Suppressor macrophage treated with lipopolysaccharide for 4 hours (primary cell): ENCODE measurements at places on chromosomes 2 and 18.

GRCh38 chr2:178819147-178819875 lies 12.1 kb upstream of the TTN start:
- no peak for DNase-seq

- peak; percentile 7 for DNase-seq
These were observed 39.0 kb upstream of the STRN start for GRCh38 chr2:37005118-37005868.

DNA sequence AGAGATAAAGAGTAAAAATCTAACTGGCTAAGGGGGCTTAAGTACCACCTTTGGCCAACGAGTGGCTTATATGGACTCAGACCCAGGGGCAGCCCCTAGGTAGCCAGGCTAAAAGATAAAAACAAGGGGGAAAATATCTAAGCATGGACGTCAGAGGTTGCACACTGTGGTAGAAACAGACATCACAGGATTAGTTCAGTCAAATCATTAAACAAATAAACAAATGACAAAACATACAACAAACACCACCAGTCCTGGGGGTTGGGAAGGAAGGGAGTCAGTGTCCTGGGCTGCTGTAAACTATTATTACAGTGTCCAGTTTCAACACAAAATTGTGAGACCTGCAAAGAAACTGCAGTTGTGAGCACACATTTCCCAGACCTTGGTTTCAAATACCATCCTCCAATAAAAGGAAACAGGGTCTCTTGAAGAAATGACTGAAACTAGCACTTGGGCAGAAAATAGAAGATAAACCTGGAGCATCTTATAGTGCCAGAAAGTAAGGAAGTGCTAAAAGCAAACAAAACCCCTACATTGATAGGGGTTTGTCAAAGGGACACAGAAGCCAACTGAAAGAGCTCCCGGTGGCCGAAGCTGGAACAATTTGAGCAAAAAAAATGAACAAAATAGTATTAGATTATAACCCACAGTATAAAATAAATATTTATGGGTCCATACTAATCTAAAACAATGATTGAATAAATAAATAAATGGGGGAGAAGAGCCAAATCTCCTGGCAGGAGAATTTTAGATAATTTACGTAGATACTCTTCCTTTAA lies 154.8 kb upstream of the KLF7 start:
- no peak for DNase-seq

- DNase-seq: no peak
These were observed 281.2 kb upstream of the LYPD1 start for GRCh38 chr2:132951008-132951714.

DNA sequence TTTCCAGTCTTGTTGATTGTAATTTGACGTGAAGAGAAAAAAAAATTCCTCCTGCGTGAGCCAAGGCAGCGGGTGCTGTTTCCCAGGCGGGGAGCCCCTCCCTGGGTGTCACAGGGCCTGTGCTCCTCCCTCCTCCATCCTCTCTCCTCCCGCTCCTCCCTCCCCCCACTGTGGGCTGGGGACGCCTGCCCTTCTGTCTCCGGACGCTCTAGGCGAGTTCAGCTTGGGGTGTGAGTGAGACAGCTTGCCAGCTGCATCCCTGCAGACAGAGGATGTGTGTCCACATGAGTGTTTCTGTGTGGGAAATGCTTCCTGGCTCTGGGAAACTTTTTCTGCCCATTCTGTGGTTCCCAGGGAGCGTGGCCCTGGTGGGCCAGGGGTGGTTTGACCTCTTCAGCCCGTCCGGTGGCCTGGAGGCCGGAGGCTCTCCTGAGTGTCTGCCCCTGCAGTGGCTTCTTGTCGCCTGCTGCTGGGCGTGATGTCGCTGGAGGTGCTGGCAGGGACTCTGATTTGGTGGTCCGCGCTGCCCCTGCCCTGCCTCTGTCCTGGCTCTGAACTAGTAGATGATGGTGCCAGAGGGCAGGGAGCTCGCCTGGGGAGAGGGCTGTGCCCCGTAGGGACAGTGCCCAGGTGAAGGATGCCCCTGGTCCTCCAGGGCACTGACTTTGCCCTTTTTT lies 96.4 kb downstream of the USP40 start:
- no peak for DNase-seq

DNA sequence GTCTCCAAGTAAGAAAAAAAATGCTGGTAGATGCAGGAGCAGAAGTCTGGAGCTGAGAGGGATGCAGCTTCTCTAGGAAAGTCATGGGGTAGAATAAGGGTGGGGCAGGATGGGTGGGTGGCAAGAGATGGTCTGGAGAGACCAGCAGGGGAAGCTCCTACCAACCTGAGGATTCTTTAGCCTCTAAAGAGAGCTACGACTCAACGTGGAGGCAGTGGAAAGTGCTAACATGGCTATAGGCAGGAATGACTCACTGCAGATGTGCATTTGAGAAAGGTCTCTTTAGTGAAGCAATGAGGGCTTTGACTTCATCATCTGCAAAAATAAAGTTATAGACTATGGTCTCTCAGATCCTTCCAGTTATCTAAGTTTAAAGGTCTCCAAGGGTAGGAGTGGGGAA lies 722.8 kb upstream of the RAB6C start:
- DNase-seq: no peak

DNA sequence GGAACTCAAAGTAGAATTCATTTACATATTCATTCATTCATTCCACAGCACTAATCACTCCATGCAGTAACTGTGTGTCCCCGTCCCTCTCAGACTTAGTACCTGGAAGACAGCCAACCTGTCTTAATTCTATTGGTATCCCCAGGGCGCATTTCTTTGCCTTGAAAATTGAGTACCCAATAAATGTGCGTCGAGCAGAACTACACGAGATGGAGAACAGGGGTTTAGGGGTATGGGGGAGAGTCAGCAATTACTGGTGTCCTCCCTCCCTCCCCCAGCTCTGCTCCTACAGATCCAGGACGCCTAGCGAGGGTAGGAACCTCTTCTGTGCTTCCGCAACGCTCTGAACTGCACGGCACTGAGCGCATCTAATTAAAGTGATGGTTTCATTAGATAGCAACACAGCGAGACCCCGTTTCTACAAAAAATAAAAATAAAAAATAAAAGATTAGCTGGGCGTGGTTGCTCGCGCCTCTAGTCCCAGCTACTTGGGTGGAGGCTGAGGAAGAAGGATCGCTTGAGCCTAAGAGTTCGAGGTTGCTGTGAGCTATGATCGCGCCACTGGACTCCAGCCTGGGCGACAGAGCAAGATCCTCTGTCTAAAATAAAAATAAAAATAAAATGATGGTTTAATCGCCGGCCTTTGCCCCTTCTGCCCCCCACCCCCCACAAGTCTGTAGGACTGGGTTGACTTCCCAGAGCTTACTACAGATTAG lies 614 bp upstream of the FKBP1B start:
- peak; percentile 12 for DNase-seq

DNA sequence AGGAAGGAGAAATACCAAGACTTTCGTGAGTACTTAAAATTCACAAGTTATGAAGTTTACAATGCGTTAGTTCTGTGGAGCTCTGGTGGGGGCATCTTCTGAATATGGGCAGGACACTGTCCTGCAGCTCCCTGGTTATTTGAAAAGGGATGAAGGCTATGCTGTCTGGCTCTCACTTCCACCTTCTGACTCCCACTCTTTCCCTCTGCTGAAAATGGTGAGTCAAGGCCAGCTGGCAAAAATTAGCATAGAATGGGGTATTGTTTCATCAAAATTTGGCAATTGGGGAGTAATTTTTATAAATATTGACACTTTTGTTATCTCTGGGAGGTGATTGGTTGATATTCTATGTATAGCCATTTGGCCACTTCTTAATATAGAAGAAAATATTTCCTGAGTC lies 177.4 kb downstream of the PARD3B start:
- peak; percentile 13 for DNase-seq
